ENCODE measurements at places on chromosomes 12 and 14.

DNA sequence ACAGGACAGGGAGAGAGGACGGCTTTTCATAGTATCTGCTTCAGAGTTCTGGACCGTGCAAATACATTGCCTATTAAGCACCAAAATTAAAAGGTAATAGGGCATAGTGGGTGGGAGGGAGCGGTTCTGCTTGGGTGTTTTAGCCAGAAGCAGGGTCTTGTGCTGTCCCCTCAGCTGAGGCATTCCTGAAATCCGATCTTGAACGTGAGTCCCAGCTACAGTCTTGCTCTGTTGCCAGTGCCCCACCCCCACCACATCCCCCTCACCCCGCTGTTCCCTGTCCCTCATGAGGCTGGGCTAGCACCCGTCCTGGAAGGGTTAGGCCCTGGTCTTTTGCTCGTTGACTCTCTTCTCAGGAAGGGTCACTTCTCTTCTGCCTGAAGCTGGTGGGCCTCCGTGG is 48.6 kb downstream of the AACS start:
- H3K27me3 ChIP-seq = no peaks in the 10 kb centered on the region
- H3K4me3 ChIP-seq = no peak overlapping the region

- H3K27ac ChIP-seq = no peak overlapping the region
- H3K4me3 ChIP-seq = no peak overlapping the region
- H3K27me3 ChIP-seq = no peaks in the 10 kb centered on the region
- no peak for DNase-seq
Measured at GRCh38 chr14:96634896-96635295, 132.7 kb downstream of the PAPOLA start.

DNA sequence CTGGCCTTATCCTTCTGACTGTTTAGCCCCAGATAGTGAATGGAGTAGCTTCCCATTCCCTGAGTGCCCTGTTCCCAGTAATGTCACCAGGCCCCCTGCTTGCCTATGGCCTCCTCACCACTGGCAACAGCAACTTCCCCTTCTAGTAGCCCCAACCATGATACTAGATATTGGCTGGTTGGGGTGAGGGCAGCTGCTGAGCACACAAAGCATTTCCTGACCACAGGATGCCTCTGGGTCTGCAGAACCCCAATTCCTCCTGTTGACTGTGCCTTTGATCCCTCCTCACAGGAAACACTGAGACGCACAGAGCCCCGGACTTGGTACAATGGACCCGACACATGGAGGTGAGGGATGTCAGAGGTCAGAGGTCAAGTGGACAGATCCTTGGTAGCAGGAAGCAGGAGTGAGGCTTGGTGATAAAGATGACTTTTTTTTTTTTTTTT is 597 bp downstream of the SOAT2 start:
- H3K36me3 ChIP-seq = no peaks in the 10 kb centered on the region
- no peak overlapping the region for H3K27ac ChIP-seq
- H3K4me1 ChIP-seq = peaks cover 6% of the 10 kb centered on the region
- DNase-seq = peak; percentile 17

DNA sequence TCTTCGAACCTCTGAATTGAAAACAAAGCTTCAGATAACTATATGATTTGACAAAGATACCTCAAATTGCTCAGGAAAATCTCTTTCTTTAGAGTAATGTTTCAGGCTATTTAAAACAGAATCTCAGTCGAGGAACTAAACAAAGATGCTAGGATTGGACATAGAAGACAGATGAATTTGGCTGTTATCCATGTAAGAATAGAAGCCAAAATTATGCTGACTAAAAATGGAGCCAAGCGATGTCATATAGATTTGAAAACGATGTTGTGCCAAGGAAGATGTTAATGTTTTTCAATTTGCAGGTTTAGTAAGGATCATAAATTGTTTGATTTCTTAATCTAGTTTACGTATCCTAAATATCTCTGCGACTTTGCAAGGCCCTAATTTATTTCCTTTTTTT is 295.9 kb downstream of the FOXG1 start:
- no peaks in the 10 kb centered on the region for H3K27me3 ChIP-seq
- no peaks in the 10 kb centered on the region for H3K36me3 ChIP-seq
- no peak overlapping the region for H3K4me3 ChIP-seq
- DNase-seq = no peak
- H3K27ac ChIP-seq = no peak overlapping the region

DNA sequence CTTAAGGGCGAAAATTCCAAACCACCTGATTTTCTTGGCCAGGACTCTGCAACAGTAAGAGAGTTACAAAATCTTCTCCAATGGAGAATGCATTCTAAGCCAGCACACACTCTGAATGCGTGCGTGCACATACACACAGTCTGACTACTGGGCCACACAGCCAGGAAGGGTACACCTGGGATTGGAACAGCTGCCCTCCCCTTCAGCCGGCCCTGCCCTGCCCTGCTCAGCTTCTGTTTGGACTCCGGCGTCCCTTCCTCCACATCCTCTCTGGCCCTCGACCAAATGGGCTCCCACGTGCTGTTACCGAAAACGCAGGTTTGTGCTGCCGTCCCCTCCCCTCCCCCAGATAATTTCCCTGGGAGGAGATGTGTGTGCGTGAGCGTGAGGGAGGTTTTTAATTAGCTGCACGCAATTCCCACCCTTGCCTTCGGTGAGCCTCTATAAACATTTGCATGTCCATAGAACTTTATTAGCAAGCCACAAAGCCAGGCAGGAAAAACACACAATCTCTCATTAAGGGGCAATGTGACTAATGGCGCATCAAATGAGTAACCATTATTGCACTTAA is 43.0 kb downstream of the CCNK start:
- no peak overlapping the region for H3K27ac ChIP-seq
- DNase-seq = peak; percentile 49
- no peak overlapping the region for H3K4me3 ChIP-seq

- no peak overlapping the region for H3K27ac ChIP-seq
- H3K4me3 ChIP-seq = no peak overlapping the region
- DNase-seq = peak; percentile 77
- H3K36me3 ChIP-seq = no peaks in the 10 kb centered on the region
- no peaks in the 10 kb centered on the region for H3K27me3 ChIP-seq
- no peaks in the 10 kb centered on the region for H3K4me1 ChIP-seq
Measured at GRCh38 chr12:5745251-5745888, 199.7 kb downstream of the ANO2 start.
